ENCODE measurements at places on chromosomes 7 and 10. TPM values are rescaled to one million over a fixed set of nuclear protein-coding genes. Genes with fewer than 3 reads are reported as not detected.
A peak's percentile ranks its signal among the peaks of the same experiment; 100 is the strongest.

- H3K27ac ChIP-seq, result no peak overlapping the region
- no peak for DNase-seq
- peaks cover 25% of the 10 kb centered on the region for H3K4me1 ChIP-seq
- H3K4me3 ChIP-seq, result no peak overlapping the region
Measured at GRCh38 chr10:80520661-80521470, 16.8 kb upstream of the SH2D4B start.

DNA sequence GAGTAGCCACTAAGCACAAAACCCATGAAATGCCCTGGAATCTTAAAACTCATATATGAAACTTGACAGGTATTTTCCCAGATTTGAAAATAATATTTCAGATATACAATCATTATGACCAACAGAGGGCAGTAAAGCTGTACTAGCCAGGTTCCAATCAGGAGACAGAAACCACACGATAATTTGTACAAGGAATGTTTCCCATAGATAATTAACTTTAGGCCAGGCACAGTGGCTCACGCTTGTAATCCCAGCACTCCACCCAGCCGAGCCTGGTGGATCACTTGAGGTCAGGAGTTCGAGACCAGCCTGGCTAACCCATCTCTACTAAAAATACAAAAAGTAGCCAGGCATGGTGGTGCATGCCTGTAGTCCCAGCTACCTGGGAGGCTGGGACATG lies 31.0 kb upstream of the NUB1 start:
- DNase-seq, result no peak
- no peak overlapping the region for H3K27ac ChIP-seq
- no peaks in the 10 kb centered on the region for H3K4me1 ChIP-seq
- H3K4me3 ChIP-seq, result no peak overlapping the region
- no peaks in the 10 kb centered on the region for H3K36me3 ChIP-seq
- H3K27me3 ChIP-seq, result no peaks in the 10 kb centered on the region

- H3K4me3 ChIP-seq, result no peak overlapping the region
- H3K36me3 ChIP-seq, result no peaks in the 10 kb centered on the region
- DNase-seq, result no peak
- H3K27ac ChIP-seq, result no peak overlapping the region
- no peaks in the 10 kb centered on the region for H3K4me1 ChIP-seq
Measured at GRCh38 chr10:14399641-14400040, 68.9 kb upstream of the FRMD4A start.

DNA sequence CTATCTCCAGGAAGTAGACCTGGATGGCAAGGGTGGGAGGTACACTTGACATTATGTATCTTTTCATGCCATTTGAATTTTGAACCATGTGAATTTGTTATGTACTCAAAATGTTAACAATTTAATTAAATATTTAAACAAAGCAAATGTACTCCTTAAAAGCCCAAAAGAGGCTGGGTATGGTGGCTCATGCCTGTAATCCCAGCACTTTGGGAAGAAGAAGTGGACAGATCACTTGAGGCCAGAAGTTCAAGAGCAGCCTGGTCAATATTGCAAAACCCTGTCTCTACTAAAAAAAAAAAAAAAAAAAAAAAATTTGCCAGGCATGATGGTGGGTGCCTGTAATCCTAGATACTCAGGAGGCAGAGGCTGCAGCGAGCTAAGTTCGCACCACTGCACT lies 136.9 kb upstream of the ASAH2 start:
- H3K4me3 ChIP-seq, result no peak overlapping the region
- H3K4me1 ChIP-seq, result no peaks in the 10 kb centered on the region
- DNase-seq, result no peak
- H3K36me3 ChIP-seq, result no peaks in the 10 kb centered on the region

DNA sequence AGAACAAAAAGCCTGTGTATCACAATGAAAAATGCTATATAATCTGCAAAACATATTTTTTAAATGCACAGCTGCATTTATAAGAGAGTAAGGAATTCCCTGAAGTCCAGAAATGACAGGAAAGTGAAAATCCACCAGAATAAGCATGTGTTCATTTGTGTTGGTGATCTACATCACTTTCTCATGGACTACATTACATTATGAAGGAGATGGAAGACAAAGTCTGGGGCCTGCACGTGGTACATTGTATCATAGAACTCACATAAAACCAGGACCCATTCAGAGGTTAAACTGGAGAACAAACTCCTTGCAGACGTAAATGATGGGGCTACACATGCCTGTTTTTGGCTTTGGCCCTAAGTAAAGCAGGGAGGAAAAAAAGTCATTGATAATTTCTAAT lies 16.4 kb downstream of the IFIT3 start:
- no peak for DNase-seq
- no peak overlapping the region for H3K4me3 ChIP-seq
- no peak overlapping the region for H3K27ac ChIP-seq
- H3K4me1 ChIP-seq, result no peaks in the 10 kb centered on the region
- no peaks in the 10 kb centered on the region for H3K27me3 ChIP-seq

GRCh38 chr10:3886641-3887251 lies 101.7 kb upstream of the KLF6 start:
- H3K27me3 ChIP-seq, result no peaks in the 10 kb centered on the region
- no peaks in the 10 kb centered on the region for H3K36me3 ChIP-seq
- H3K27ac ChIP-seq, result peak overlapping the region; percentile 53
- H3K4me3 ChIP-seq, result no peak overlapping the region

DNA sequence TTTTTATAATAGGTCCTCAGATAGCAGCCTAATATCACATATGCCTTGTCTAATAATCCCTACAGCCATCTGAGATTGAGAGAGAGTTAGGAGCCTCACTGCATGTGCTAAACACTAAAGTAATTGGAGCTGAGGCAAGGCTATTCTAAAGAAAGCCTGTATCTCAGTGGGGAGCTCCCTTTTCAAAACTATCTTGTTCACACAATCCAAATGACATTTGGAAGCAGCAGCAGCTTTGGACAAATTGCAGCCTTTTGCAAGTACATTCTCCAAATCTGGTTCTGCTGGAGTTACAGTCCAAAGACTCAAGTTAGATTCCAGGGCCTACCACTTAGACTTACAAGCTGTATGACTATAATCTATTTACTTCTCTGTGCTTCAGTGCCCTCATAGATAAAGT lies 104.5 kb downstream of the MACC1 start:
- no peak overlapping the region for H3K27ac ChIP-seq
- no peak overlapping the region for H3K4me3 ChIP-seq
- H3K4me1 ChIP-seq, result no peaks in the 10 kb centered on the region
- no peak for DNase-seq
- H3K27me3 ChIP-seq, result no peaks in the 10 kb centered on the region

GRCh38 chr10:62071846-62072281 lies 170.4 kb downstream of the ARID5B start:
- H3K27me3 ChIP-seq, result no peaks in the 10 kb centered on the region
- no peak for DNase-seq
- H3K4me1 ChIP-seq, result peaks cover 7% of the 10 kb centered on the region
- H3K36me3 ChIP-seq, result peaks cover 16% of the 10 kb centered on the region
- H3K4me3 ChIP-seq, result no peak overlapping the region
- no peak overlapping the region for H3K27ac ChIP-seq

GRCh38 chr10:96380821-96381220 lies 22.0 kb upstream of the OPALIN start:
- H3K4me1 ChIP-seq, result no peaks in the 10 kb centered on the region
- no peak overlapping the region for H3K27ac ChIP-seq
- no peaks in the 10 kb centered on the region for H3K36me3 ChIP-seq
- H3K4me3 ChIP-seq, result no peak overlapping the region
- no peak for DNase-seq

DNA sequence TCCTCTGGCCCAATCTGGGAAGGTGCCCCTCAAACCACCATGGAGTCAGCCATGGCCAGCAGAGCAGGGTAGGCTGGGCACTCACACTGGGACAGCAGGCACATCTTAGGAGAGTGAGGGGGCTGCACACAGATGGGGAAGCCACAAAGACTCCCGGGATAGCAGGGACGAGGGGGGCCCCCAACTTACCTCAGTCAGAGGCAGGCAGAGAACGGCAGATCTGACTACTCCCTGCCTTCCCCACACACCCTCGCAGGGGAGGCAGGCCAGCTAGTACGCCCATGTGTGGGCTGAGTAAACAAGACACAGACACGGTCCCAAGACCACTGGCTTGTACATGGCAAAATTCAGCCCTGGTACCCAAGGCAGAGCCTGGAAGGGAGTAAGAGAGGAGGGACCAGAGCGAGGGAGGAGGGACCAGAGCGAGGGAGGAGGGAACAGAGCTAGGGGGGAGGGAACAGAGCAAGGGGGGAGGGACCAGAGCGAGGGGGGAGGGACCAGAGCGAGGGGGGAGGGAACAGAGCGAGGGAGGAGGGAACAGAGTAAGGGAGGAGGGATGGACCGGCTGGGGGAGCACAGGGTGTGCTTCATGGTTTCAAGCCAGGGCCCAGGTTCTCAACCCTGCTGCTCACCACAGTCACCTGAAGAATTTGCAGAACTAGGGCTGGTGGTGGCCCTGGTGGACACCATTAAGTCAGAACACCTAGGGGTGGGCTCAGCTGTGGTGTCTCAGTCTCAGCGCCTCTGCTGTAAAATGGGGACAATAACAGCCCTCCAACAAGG lies 73.8 kb downstream of the RGS10 start:
- no peaks in the 10 kb centered on the region for H3K36me3 ChIP-seq
- H3K27me3 ChIP-seq, result no peaks in the 10 kb centered on the region
- H3K4me1 ChIP-seq, result peaks cover 11% of the 10 kb centered on the region
- no peak overlapping the region for H3K4me3 ChIP-seq

GRCh38 chr7:25493805-25494366 lies 265.6 kb upstream of the NPVF start:
- H3K36me3 ChIP-seq, result no peaks in the 10 kb centered on the region
- H3K4me3 ChIP-seq, result no peak overlapping the region
- peaks cover 3% of the 10 kb centered on the region for H3K4me1 ChIP-seq
- H3K27ac ChIP-seq, result no peak overlapping the region
- H3K27me3 ChIP-seq, result no peaks in the 10 kb centered on the region
- no peak for DNase-seq

DNA sequence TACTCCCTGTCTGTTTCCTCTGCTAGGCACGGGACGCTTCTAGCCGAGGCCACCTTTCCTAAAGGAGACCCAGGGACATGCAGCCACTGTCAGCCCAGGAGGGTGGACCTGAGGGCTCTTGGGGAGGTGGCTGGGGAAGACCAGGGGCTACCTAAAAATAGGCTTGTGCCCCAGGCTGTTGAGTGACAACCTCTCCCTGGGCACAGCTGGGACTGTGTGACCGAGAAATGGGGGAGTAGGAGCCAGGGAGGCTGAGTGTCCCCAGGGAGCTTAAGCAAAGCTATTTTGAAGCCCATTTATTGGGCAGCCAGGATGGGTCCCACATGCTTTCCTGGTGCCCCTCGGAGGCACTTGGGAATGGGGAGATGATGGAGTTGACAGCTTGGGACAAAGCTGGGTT lies 63.8 kb downstream of the CALML3 start:
- no peak overlapping the region for H3K27ac ChIP-seq
- H3K4me1 ChIP-seq, result no peaks in the 10 kb centered on the region
- H3K36me3 ChIP-seq, result no peaks in the 10 kb centered on the region
- H3K4me3 ChIP-seq, result no peak overlapping the region

DNA sequence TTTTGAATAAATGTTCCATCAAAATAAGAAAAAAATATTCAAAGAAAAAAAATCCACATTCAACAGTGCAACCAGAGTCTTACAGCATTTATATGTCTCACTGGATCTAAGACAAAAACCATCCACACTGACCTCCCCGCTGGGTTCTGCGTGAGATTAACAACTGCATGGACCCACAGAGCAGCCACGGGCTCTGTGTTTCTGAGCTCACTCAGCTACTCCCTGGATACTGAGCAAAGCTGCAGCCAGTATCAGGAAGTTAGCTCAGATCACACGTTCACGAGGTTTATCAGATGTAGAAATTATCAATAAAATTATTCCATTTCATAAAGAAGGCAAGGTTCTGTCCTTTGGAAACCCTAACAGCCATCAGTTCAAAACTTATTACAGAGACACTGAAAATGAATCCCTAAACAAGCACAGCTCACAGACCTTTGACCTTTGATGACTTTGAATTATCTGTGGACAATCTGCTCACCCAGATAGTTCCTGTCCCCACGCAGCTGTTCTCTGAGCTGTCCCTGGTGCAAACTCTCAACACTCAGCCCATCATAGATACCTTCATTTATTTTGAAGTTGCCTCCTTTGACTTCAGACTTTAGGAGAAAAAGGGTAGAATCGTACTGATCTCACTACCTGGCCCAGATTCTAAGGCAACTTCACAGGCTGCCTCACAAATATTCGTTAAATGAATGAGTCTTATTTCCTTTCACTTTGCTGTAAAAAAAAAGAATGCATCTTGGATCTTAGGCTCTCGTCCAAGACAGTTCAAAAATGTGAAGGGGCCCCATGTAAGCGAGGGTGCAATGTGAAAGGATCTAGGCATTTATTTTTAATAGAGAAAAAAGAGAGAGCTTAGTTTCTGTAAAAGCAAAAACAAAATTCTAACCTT lies 67.7 kb upstream of the SVIL start:
- H3K4me1 ChIP-seq, result peaks cover 22% of the 10 kb centered on the region
- DNase-seq, result no peak
- no peak overlapping the region for H3K27ac ChIP-seq
- no peaks in the 10 kb centered on the region for H3K36me3 ChIP-seq

DNA sequence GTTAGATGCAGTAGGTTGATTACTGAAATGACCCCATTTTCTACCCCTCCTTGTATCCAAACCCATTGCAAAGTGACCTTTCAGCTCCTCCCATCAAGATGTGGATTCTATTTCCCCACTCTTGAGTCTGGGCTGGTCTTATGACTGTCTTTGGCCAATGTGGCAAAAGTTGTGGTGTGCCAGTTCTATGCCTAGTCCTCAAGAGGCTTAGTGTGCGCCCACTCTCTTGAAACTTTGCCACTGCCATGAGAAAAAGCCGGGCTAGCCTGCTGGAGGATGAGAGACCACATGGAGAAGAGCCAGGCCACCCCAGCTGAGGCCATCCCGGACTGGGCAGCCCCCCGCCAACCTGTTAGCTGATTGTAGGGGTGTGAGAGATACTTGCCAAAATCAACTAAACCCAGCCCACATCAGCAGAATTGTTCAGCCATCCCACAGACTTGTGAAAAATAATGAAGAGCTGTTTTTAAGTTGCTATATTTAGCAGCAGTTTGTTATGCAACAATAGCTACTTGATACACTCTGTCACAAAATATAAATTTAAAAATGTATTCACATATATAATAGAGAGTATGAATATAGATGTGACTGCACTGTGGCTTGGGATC lies 131.0 kb upstream of the PALS2 start:
- H3K27me3 ChIP-seq, result no peaks in the 10 kb centered on the region
- H3K4me3 ChIP-seq, result no peak overlapping the region
- DNase-seq, result no peak
- H3K4me1 ChIP-seq, result peaks cover 6% of the 10 kb centered on the region
- H3K36me3 ChIP-seq, result no peaks in the 10 kb centered on the region
- H3K27ac ChIP-seq, result peak overlapping the region; percentile 31

DNA sequence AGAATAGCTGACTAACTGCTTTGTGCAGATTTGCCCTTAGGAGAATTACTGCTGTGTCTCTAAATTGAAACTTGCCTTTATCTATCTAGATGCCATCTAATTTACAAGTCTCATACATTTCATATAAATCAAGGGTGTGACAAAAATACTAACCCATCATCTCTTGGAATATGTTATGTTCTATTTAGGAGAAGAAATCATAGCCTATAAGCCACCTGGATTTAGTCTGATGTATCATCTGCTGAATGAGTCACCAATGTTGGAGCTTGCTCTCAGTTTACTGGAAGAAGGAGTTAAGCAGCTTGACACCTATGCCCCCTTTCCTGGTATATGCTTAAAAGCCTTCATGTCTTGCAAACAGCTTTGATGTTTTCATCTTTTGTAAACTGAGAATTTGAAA lies 43.5 kb downstream of the NUP205 start:
- no peak overlapping the region for H3K4me3 ChIP-seq
- no peaks in the 10 kb centered on the region for H3K27me3 ChIP-seq
- H3K36me3 ChIP-seq, result peaks cover 35% of the 10 kb centered on the region
- no peaks in the 10 kb centered on the region for H3K4me1 ChIP-seq
- no peak overlapping the region for H3K27ac ChIP-seq
- DNase-seq, result no peak

CYP2W1 gene
- polyA plus RNA-seq, result not detected

COL1A2 gene
- polyA plus RNA-seq, result not detected

ABCC2 gene
- polyA plus RNA-seq, result 0.14 TPM

FFAR4 gene
- not detected for polyA plus RNA-seq

HYAL4 gene
- polyA plus RNA-seq, result not detected

ZMIZ2 gene
- polyA plus RNA-seq, result 9.8 TPM

All from CD8-positive, alpha-beta memory T cell (primary cell).